ENCODE measurements at places on chromosomes 12 and 14.

- no peak for DNase-seq
Observed at GRCh38 chr12:106378788-106379187, 21.2 kb downstream of the POLR3B start.

- peak; percentile 11 for DNase-seq
Observed at GRCh38 chr14:103056322-103057027, 874 bp downstream of the CDC42BPB start.

DNA sequence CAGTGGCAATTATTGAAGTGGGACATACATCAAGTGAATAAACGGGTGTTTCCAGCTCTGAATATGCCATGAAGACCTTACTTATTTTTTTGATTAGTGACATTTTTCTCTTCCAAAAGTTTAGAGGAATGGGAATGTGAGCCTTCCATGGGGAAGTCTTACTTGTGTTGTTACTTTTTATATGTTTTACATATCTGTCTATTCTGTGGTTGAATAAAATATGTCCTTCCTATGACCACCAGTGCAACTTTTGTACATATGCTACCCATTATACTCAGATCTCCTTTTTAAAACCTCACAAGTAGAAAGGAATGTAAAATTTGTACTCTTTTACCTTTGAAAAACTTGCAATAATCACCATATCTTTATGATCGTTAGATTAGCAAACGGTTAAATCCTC is 132.7 kb downstream of the MSRB3 start:
- DNase-seq: no peak

DNA sequence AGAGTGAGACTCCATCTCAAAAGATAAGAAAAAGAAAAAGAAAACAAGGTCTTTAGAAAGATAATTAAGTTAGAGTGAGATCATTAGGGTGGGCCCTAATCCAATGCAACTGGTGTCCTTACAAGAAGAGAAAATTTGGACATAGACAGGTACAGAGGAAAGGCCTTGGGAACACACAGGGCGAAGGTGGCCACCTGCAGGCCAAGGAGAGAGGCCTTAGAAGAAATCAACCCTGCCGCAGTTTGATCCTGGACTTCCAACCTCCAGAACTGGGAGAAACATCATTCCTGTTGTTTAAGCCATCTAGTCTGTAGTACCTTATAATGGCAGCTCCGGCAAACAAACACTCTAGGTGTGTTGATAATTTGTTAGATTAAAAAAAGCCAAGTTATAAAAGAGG is 491.9 kb downstream of the MED13L start:
- no peak for DNase-seq

DNA sequence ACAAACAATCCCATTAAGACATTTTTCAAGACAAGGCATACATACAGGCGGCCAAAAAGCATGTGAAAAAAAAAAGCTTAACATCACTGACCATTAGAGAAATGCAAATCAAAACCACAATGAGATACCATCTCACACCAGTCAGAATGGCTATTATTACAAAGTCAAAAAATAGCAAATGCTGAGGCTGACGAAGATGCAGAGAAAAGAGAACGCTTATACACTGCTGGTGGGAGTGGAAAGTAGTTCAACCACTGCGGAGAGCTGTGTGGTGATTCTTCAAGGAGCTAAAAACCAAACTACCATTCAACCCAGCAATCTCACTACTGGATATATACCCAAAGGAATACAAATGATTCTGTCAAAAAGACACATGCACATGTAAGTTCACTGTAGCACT is 216.7 kb downstream of the FOXG1 start:
- no peak for DNase-seq

DNA sequence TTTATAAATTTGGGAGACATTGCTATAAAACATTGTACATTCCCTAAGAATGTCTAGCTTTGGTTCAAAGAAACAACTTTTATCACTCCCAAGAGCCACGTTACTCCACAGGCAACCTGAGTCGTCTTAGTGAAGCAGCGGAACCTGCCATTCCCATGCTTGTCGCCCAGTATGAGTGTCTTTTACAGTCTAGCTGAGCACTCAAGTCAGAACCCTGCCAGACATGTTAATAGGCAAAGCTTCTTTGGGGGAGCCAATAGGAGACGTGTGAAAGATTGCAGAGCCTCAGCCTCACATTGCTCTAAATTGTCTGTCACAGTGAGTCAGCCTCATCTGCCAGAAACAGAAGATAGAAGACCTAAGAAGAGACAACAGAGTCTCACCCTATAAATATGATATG is 541.6 kb upstream of the FLRT2 start:
- no peak for DNase-seq

DNA sequence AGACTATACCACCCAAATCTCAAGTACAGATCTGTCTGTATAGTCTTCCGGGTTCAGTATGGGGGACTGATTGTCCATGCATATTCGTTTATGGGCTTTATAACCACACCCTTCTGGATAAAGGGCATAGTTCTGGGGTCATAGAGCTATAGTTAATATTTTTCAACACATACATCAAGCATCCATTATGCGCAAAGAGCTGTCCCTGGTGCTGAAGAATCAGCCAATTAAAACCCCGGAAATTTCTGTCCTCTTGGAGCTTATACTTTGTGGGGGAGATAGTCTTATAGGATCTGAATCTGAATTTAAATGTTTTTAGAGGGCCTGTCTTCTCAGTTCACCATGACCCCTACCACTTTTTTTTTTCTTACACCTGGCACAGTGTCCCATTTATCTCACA is 256.7 kb downstream of the SUDS3 start:
- DNase-seq: no peak

GRCh38 chr12:24649634-24650033 is 299.3 kb downstream of the BCAT1 start:
- no peak for DNase-seq
